ENCODE measurements at places on chromosomes 3 and 15.
A peak's percentile ranks its signal among the peaks of the same experiment; 100 is the strongest.

GRCh38 chr3:94185753-94186152, 122.9 kb downstream of the NSUN3 start:
- DNase-seq = no peak

- DNase-seq = no peak
Observed at GRCh38 chr15:63985221-63986184, 60.8 kb downstream of the DAPK2 start.

DNA sequence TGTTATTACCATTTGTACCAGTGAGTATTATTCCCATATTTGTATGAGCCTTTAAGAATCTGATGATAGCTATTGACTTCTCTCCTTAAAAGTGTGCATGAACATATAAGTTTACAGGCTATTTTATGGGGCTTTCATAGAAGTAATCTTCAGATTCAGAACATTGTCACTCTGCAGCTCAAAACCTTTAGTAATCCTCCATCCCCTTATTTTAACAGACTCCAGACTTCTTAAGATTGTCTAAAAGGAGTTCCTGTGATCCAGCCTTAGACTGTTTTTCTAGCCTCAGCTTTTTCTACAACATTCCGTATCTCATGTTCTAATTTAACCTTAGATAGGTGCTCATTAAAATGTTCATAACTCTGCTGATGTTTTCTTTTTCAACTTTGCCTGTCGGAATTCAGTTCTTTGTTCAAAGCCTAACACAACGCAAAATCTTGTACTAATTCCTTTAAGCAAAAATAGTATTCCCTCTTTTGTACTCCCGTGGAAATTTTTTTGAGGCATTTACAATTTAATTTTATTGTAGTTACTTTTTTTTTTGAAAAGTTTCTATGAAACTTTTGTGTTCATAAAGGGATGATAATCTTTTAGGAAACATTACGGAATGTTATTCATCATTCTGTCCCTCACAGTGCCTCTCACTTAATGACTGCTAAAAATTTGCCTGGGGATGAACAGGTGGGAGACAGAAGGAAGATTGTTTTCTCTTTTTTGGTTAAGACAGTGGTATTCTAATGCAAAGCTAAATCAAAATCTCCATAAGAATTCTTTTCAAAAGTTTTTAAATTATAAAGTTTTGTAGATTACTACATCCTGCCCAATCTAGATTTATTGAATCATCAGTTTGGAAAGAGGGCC, 38.7 kb upstream of the UTS2B start:
- DNase-seq = no peak

- DNase-seq = no peak
Observed at GRCh38 chr3:195873281-195873887, 35.0 kb downstream of the TNK2 start.

- no peak for DNase-seq
Observed at GRCh38 chr15:62242999-62243398, 77.9 kb upstream of the C2CD4B start.

DNA sequence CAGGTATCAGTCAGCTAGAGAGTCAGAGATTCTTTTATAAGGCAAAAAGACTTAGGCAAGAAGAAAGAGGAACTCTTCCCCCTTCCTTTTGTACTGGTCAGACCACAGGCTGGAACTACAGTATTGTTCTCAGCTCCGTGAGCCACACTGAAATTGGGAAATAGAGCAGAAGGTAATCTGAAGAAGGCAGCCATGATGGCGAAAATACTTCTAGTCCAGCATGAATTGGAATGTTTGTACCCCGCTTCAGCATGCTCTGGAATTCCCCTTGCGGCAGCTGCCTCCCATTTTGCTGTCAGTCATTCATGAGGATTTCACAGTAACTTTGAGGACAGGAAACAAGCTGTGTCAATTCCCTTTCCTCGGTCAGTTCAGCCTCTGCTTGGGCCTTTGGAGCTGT, 96.2 kb downstream of the CORO2B start:
- DNase-seq = no peak

DNA sequence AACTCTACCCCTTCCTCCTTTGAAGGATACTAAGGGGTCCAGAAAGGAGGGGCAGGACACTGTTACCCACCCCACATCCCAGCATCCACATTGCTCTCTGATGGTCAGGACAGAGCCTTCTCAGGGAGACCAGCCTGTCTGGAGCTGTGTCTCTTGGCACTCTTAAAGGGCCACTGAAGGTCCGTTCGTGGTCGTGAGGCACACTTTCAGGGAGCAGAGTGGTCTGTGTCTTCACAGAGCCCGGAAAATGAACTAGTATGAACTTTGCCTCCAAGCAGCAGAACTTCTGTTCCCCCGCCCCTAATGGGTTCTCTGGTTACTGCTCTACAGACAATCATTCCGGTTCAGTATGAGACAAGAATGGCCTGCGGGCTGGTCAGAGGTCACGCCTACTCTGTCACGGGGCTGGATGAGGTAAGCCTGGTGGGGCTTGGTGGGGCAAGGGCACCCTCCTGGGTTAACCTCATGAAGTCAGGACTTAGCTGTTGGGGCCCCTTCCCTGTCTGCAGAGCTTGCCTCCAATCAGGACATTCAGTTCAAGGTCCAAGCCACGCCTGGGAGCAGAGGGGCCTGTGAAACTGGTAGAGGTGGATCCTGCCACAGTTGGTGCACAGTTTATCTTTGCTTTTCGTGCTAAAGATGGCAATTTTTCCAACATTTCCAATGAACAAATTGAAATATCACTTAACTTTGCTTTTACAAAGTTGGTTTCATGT, 33.2 kb downstream of the CAPN3 start:
- no peak for DNase-seq

DNA sequence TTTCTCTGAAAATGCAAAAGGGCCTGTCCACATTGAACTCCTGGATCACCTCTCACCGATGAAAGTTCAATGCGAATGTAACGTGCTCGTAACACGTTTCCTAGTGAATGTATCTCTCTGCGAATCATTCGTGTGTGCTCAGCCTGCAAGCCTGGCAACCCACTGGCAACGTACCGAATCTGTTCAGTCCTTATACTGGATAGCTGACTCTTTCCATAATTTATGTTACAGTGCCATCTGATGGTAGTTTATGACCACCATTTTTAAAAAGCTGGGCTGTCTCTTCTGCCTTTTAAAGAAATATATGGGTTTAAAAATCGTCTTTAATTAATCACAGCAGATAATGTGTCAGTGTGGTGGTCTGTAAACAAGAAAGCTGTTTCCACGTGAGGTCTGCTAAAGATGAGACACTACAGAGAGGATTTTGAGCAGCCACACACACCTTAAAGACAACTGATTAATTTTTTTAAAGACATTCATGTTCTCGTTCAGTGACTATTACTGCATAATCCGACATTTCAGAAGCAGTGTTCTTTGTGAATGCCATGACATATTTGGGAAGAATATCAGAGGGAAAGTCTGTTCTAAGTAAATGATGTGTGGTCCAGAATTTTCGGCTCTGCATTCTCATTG, 69.4 kb upstream of the FOXP1 start:
- DNase-seq = no peak

GRCh38 chr15:80788536-80788935, 9.4 kb downstream of the CEMIP start:
- DNase-seq = no peak

DNA sequence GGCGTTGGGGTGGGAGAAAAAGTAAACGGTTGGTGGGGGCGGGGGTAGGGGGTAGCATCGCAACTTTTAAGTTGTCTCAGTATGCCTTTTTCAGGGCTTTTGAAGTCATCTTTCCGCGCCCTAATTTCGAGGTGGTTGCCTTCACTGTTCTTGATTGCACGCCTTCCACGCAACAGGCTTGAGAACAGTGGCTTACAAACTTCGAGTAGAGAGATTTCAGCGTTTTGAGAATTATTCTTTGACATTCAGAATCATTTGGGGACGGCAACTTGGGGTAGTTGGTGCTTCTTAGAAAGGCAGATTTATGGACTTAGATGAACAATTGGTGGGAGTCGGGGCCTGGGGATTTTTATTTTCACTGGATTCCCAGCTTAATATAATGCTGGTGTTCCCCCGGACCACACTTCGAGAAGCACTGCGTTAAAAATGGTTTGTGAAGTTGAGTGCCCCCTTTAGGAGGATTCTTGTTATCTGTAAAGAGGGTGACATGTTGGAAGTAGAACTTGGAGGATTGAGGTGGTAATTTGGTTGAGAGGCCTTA, 880 bp downstream of the PPP4R2 start:
- DNase-seq = no peak

DNA sequence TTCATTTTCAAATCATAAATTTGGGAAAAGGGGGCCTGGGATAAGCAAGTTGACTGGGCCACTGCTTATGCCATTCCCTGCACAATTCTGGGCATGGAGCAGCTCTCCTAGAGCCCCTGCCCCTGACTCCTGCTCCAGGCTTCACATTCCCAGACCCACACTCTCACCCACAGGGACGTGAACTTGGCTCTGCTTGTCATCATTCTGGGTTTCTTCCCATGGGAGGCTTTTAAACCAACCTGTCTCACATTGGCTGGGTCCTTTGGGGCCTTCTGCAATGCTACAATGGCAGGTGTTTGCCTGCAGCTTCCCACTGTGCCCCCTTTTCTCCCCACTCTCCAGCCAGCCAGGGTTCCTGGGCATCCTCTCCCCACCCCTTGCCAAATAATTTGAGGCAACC, 49.1 kb downstream of the CYP19A1 start:
- no peak for DNase-seq

- no peak for DNase-seq
Observed at GRCh38 chr3:64658001-64658400, 29.8 kb downstream of the ADAMTS9 start.

DNA sequence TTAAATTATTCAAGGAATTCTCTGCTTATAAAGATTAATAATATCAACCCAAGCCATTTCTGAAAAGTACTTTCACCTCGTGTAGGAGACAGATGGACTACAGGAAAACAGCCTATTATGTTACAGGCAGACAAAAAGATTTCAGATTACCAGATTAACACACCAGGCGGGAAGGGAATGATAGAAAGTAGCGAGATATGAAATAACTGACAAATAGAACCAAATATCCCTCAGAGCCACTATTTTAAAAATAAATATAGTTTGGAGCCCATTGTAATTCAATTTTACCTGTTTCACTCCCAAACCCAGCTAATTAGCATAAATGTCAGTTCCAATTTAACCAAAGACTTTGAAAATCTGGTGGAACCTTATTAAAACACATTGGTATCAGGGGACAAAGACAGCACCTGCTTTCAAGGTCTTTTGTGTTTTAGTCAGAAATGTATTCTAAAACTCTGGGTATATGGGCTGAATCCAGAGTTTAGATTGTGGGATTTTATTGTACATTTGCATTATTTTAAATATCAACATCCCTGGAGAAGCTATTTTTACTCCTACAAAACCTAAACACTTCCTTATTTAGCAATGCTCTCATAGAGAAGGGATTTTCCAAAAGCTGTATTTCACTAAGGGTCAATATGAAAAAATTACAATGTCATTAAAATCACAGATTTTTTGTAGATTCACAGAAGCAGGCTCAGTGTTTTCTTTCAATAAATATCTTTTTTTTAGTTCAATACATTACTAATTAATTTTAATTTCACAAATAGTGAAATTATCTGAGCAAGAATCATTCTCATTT, 138.4 kb downstream of the TNIK start:
- no peak for DNase-seq

DNA sequence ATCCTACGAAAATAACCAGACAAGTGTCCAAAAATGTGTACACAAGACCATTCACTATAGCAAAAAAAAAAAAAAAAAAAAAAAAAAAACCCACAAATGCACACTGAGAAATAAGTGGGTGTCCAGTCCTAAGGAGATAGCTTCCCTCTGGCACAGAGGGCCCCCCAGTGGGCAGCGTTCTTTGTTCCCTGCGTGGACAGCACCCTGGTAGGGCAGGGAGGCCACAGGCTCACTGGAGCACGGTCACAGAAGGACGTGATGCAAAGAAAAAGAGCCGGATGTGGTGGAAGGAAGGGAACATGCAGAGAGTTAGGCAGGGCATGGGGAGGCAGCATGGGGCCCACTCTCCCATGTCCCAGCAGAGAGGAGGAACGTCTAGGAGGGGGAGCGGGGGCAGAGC, 210.7 kb upstream of the NSMCE3 start:
- no peak for DNase-seq

DNA sequence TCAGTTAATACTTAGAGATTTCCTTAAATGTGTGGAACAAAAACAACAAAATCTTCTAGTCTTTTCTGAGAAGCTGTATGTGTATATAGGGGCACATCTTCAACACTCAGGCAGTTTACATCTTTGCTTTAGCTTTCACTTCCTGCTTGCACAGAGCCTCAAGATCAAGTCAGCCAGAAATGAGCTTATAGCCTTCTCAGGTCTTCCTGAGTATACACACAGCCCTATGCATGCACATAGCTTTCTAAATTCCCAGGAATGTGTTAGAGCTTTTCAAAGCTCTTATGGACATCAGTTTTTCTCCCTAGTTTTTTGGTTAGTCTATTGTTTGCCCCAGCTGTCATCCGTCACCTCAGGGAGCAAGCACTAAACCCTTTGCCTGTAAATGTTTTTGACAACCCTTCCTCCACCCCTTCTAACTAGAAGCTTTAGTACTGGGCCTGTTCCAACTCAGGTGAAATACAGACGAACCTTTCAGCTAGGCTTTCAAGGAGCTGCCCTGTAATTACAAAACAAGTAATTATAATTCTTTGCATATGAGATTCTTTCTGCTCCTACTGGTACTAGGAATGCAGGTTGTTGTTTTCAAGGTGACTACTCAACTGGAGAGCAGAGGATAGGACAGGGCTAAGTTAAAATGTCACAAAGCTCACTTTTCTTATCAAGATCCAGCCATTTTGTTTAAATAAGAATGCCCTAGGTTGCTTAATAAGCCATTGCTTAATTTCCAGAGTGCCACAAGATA, 22.6 kb upstream of the MTMR10 start:
- no peak for DNase-seq

- no peak for DNase-seq
Observed at GRCh38 chr3:130263708-130264107, 81.8 kb upstream of the COL6A5 start.

GRCh38 chr3:14216257-14217048, 37.8 kb downstream of the LSM3 start:
- DNase-seq = peak; percentile 40

DNA sequence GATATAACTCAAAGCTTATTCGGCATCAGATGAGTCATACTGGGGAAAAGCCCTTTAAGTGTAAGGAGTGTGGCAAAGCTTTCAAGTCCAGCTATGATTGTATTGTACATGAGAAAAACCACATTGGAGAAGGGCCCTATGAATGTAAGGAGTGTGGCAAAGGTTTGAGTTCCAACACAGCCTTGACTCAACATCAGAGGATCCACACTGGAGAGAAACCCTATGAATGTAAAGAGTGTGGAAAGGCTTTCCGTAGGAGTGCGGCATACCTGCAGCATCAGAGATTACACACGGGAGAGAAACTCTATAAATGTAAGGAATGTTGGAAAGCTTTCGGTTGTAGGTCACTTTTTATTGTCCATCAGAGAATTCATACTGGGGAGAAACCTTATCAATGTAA, 7.5 kb downstream of the ZNF621 start:
- no peak for DNase-seq

- no peak for DNase-seq
Observed at GRCh38 chr3:12479919-12480427, 4.3 kb upstream of the TSEN2 start.

- no peak for DNase-seq
Observed at GRCh38 chr3:72190050-72190449, 405.1 kb upstream of the PROK2 start.

- DNase-seq = no peak
Observed at GRCh38 chr3:110069761-110070160, 732.4 kb upstream of the DPPA4 start.

- DNase-seq = no peak
Observed at GRCh38 chr3:177516158-177517011, 319.1 kb upstream of the TBL1XR1 start.

GRCh38 chr3:129185783-129186182, 2.1 kb upstream of the CNBP start:
- no peak for DNase-seq
